Foreskin keratinocyte (primary cell): ENCODE measurements at places on chromosomes 4 and X. TPM values are rescaled to one million over a fixed set of nuclear protein-coding genes. Genes with fewer than 3 reads are reported as not detected.

Gene ARMCX4
- total RNA-seq: 2.4 TPM in 2 replicates

Gene GLOD5
- total RNA-seq: not detected in 2 replicates

Gene ANXA10
- total RNA-seq: not detected in 2 replicates

Gene SUPT20HL2
- total RNA-seq: not detected in 2 replicates

Gene ZNF518B
- total RNA-seq: 25.1 and 27.0 TPM in 2 replicates

Gene SSX4B
- not detected in 2 replicates for total RNA-seq

Gene GATA1
- total RNA-seq: not detected in 2 replicates

Gene NSUN7
- total RNA-seq: 0.71 and 1.3 TPM in 2 replicates

Gene SAGE1
- not detected in 2 replicates for total RNA-seq

Gene MGAT4D
- not detected in 2 replicates for total RNA-seq

Gene TRIML2
- 18.7 and 53.0 TPM in 2 replicates for total RNA-seq

Gene TCEAL8
- total RNA-seq: 96.0 and 110 TPM in 2 replicates

Gene WWC2
- 23.2 and 24.7 TPM in 2 replicates for total RNA-seq

Gene SPP1
- 0.17 and 0.18 TPM in 2 replicates for total RNA-seq

Gene FHIP1A
- total RNA-seq: 17.0 and 19.1 TPM in 2 replicates

Gene NHSL2
- total RNA-seq: 0.37 and 0.42 TPM in 2 replicates

Gene RTL9
- total RNA-seq: 0.07 and 0.11 TPM in 2 replicates

Gene PSAPL1
- total RNA-seq: not detected in 2 replicates

Gene HELT
- not detected in 2 replicates for total RNA-seq

Gene TLR2
- total RNA-seq: 3.5 and 4.4 TPM in 2 replicates

Gene GPR119
- total RNA-seq: not detected in 2 replicates

Gene BEX3
- total RNA-seq: 156 and 159 TPM in 2 replicates

Gene TXK
- total RNA-seq: not detected in 2 replicates

Gene MMGT1
- 23.5 and 23.8 TPM in 2 replicates for total RNA-seq
